Activated CD8-positive, alpha-beta memory T cell treated with anti-CD3 and anti-CD28 coated beads for 4 hours (primary cell): ENCODE measurements at places on chromosomes 13 and 19.

GRCh38 chr13:89402211-89402610 lies 1731.0 kb downstream of the SLITRK5 start:
- DNase-seq: no peak

DNA sequence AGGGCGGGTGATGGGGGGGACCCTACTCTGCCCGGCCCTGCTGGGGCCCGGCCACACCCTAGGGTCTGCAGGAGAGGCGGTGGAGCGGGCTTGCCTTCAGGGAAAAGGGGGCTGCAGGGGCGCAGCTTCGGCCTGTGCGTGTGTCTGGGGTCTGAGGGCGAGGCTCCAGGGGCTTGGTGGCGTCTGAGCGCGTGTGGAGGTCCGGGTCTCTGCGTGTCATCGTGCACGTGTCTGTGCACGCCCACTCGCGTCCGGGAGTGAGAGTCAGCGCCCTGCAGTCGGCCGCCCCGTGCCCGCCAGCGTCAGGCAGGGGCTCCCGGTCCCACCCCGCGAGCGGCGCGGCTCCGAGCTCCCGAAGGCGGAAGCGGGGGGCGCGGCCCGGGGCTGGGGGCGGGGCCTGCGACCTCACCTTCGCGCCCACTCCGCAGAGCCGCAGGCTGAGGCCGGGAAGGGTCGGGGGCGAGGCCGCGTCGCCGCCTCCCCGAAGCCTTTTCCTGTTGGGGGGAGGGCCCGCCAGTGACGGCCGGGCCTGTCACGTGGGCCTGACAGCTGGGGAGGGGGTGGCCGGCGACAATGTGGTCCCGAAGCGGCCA lies at the start of gene ARHGAP45:
ARHGAP45 (plus strand) TSS at position 420 of the 593 bp plus-strand sequence. CDS start 239 bp downstream, outside the sequence.
- DNase-seq: peak; percentile 68

- no peak for DNase-seq
Measured at GRCh38 chr13:110605132-110605531, 10.2 kb upstream of the NAXD start.

DNA sequence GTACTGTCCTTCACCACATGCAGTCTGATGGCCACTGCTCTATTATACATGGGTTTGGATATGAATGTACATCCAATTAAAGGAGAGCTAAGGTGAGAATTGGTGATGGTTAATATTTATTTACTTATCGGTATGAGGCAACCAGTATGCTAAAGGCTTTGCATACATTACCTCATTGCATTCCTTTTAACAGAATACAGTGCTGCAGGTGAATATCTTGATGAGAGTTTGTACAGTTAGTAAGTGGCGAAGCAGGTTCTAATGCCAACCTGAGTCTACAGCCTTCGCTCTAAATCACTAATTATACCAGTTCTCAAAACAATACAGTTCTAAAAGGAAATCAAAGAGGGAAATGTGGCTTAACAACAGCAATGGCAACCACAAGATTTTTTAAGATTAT lies 284.1 kb downstream of the ITGBL1 start:
- DNase-seq: no peak
